Stimulated activated CD4-positive, alpha-beta T cell treated with anti-CD3 and anti-CD28 coated beads, Interleukin-2, amount 100 ng/mL, for 24 hours (primary cell): ENCODE measurements at places on chromosomes 6 and 20.

DNA sequence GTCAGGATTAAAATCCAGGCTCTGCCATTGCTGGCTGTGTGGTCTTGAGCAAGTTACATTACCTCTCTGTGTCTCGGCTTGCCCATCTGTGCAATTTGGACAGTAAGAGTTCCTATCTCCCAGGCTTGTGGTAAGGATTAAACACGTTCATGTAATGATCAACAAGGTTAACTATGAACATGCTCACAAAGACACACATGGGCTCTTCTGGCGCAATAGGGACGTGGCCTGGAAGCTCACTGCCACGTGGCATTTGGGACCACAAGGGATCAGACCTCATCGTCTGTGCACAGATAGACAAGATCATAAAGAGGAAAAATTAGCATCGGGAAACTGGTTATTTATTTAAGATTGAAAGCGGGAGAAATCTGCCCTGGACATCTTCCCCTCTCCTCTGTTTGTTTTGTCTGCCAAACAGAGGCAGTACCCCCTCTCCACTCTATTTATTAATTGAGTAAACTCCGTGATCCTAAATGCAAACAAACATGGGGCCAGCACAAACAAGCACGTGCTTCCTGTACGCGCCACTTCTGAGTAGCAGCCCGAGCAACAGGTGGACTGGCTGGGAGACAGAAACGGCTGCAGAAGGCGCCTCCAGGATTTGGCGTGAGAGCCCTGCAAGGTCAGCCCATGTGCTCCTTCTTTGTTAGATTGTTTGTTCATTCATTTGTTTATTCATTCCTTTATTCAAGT lies 95.0 kb downstream of the CDH26 start:
- no peak for DNase-seq

GRCh38 chr6:3607599-3607998 lies 143.9 kb downstream of the PXDC1 start:
- DNase-seq: no peak

- peak; percentile 72 for DNase-seq
Measured at GRCh38 chr6:44257025-44257752, at the start of gene SLC35B2. TSS of gene SLC35B2 (minus strand) at chr6:44257528. CDS start at chr6:44257410, 118 bp downstream.

- peak; percentile 46 for DNase-seq
Measured at GRCh38 chr20:32538526-32538939, 46.6 kb downstream of the NOL4L start.

DNA sequence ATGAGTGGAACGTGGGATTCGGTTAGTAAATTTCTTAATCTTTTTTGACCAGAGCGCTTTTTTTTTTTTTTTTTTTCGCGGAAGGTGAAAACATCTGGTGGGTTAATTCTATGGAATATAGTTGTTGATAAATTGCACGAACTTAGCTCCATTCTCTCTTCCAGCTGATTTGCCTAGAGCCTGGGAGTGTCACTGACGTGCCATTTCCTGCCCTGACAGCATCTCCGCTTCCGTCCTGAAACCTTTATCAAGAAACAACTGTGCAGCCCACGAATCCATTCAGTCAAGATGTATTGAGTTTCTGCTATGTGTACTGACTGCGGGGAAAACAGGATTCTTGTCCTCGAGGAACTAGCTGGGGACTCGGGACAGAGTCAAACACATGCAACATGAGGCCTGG lies 59.5 kb upstream of the TGM3 start:
- no peak for DNase-seq

GRCh38 chr6:117228202-117228601 lies 37.2 kb upstream of the VGLL2 start:
- no peak for DNase-seq

DNA sequence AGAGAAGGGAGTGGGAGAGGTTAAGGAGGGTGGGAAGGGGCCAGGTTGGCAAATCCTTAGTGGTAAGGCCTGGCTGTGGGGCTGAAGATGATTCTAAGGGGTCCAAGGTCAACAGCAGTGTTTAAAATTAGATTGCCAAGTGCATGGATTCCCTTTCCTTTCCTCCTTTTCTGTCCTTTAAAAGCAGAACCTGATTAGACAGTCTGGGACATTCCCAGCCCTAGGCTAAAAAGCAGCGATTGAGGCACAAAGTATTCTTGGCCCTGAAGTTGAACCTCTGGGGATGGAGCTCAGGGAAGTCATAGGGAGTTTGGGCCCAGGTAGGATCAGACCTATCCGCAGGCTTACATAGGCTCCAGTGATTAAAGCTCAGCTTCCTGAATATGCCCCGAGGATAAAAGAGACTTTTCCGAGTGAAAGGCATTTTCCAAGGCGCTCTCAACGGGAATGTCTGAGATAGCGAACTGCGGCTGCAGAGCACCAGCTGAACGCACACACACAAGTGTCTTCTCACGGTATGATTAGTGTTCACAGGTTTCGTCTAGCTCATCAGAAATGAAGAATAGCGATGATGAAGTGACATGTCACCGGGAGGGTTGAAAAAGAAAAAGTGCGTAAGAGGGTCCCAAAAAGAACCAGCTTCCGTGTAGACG lies 787 bp upstream of the CARMIL1 start:
- DNase-seq: no peak

GRCh38 chr6:38572186-38572813 lies 67.4 kb downstream of the BTBD9 start:
- no peak for DNase-seq

DNA sequence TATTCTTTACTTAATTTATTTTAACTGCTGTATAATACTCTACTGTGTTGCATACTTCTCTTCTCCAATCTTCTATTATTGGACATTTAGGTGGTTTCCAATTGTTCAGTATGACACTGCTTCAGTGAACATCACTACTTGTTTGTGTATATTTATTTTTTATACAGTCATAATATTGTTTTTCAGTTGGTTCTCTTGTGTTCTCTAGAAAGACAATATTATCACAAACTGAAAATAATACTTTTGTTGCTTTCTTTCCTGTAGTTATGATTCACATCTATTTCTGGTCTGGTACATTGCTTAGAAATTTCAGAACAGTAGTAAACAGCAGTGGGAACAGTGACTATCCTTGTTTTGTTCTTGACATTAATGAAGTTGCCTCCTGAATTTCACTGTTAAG lies 62.8 kb upstream of the GTSF1L start:
- DNase-seq: no peak

DNA sequence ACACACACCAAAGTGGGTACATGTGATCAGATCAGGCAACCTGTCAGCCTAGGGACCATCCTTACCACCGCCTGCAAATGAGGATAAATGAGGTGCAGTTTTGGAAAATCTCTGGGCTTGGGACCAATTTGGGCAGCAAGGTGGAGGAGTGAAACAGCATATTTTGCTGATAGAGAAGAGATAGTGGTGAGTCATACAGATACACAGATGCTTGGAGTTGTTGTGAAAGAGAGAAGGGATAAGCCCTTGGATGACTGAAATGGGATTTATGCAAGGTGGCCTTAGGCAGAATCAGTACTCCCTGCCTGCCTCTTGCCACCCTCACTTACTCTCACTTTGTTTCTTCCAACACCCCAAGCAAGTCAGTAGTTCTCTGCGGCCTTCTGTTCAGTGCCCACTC lies 34.7 kb downstream of the BMP2 start:
- DNase-seq: no peak

- no peak for DNase-seq
Measured at GRCh38 chr6:15937602-15938001, 191.3 kb upstream of the MYLIP start.

DNA sequence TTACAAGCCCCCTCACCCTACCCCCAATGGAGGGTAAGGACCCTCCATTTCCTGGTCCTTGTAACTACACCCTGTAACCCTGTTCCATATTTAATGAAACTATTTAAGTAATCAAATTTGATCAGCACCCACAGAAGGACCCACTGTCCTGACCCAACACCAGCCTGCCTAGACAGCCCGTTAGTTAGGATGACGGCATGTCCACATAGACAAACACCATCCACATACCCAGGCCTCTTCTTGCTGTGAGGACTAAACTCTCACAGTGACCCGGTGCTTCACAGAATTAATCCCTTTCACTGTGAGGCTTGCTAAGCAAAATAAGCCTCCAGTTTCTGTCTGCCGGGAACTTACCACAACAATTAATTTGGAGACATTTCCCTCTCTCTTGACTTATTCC lies 32.8 kb upstream of the FOXQ1 start:
- no peak for DNase-seq

DNA sequence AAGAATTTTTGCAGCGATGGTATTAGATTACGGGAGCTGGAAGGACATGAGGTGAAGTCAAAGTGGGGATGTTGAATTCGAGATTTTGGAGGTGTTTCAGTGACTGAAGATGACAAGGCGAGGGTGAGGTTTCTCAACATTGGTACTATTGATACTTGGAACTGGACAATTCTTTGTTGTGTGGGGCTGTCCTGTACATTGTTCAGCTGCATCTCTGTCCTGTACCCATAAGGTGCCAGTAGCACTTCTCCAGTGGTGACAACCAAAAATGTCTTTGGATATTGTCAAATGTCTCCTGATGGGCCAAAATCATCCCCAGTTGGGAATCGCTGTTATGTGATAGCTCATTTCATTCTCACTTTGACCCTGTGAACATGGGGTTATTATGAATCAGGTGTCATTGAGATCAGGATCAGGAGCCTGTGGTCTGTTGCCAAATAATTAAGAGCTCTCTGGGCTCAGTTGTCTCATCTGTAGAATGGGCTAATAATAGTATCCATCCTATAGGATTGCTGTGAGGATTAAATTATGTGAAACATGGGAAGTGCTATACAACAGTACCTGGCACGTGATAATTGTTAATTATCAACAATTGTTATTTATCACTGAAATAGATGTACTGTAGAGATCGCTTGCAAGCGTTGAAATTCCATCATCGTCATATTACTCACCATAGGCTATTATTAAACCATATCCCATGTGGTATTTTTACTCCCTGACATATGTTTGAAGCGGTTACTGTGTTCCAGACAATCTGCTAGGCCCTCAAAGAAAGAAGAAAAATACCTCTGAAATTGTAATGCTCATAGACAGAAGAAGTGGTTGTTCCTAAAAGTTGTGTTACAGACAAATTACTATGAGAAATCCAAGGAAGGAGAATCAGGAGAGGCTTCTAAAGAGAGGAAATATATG lies 48.5 kb upstream of the TTPAL start:
- DNase-seq: no peak

GRCh38 chr20:14861028-14861699 lies 523.8 kb upstream of the FLRT3 start:
- no peak for DNase-seq

DNA sequence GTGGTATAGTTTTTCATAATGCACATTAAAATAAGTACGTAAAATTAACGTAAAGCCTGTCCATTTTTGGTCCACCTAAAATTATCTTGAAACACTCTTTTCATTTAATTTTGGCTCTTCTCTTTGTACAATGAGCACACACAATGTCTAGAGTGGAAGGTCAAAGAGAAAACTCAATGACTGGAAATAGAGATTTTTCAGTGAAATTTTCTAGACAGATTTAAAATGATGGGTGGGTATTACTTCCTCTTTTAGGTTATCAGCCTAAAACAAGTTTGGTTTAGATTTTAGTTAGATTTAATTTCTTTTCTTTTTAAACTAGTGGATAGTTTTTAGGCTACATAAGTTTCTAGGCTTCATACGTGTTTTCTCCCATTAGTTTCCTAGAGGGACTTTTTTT lies 24.9 kb downstream of the DSE start:
- DNase-seq: no peak

- no peak for DNase-seq
Measured at GRCh38 chr6:110448846-110449540, 27.4 kb downstream of the SLC22A16 start.

- no peak for DNase-seq
Measured at GRCh38 chr20:37449276-37449675, 71.8 kb upstream of the NNAT start.

- DNase-seq: no peak
Measured at GRCh38 chr6:21953831-21954801, 342.7 kb downstream of the PRL start.

DNA sequence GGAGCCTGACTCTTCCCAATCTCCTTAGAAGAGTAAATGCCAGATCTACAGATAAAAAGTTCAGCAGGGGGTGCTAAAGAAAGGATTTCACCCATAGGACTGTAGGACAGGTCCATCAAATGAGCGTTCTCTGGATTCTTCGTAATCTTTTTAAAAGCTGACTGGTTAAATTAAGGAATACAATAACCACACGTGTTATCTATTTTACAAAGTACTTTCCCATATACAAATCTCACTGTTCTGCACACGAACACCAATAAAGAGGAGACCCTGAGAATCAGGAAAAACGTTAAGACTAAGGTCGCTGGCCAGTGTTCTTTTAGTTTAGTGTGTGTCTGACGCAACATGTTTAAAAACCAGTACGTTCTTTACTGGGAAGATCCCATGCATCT lies 542 bp downstream of the TUBE1 start:
- DNase-seq: no peak

DNA sequence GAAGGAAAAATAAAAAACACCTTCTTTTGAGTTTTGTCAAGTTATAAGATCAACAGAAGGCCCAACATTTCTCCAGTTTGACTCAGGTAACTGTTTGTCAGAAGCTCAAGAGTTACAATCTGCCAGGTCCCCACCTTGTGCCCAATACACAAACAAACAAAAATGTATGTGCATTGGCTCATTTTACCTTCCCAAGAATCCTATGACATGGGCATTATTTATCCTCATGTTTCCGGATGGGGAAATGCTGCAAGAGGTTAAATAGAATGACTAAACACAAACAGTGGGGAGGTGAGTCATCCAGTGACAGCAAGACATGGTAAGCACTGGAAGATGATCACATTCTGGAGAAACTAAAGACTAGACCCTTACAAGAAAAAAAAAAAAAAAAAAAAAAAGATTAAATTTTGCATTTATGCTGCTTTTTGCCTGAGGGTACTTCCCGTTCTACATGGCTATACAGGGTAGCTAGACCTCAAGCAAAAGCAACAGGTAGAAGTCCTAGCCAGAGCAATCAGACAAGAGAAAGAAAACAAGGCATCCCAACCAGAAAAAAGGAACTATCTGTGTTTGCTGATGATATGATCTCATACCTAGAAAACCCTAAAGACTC lies 23.6 kb upstream of the ANKRD60 start:
- no peak for DNase-seq

- DNase-seq: no peak
Measured at GRCh38 chr6:122722746-122723145, 56.8 kb upstream of the FABP7 start.

DNA sequence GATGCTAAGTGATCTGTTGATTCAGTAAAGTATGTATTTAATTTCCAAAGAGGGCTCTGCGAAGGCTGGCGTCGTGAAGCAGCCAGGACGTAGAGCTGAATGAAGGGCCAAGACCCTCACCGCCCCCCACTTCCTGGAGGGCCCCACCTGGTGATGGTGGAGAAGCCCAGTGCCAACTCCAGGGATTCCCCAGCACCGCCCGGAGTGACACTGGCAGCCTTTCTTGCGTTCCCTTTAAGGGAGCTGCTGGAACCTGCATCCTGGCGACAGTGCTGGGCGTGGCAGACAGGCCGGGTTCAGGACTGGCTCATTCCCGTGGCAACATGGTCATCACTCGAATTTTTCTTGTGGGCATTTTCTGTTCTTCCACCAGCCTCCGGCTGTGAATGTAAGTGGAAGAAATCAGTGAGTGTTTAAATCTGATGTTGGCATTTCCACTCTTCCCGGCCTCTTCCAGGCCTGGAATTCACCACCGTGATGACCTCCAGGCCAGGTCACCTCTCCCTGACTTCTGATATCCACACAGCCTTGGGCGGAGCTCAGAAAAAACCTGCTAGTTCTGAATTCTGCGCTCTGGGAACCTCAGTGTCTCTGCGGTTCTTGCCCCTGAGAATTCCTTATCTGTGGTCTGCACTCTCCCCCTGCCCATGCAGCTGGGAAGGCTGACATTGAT lies 57.4 kb upstream of the DACT2 start:
- DNase-seq: no peak
